ENCODE measurements at places on chromosomes 16 and 17.

GRCh38 chr16:68300734-68301459 is 9.8 kb downstream of the SLC7A6OS start:
- DNase-seq, result no peak

DNA sequence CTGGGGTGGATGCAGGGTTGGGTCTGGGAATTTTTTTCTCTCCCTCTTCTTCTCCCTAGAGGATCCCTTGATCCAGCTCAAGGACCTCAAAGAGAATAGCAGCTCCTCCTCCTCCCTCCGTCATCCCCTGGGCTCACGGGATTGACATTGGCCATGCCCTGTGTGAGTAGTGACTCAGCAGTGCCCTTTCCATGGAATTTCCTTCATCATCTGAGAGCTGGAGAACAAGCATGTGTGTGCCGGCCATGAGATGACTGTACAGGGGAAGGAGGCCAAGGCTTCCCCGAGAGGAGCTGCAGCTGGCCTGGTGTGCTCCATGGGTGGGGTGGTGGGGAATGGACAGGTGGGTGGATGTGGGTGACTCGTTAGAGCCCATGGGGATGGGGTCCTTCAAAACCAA is 8.9 kb upstream of the WSCD1 start:
- no peak for DNase-seq

DNA sequence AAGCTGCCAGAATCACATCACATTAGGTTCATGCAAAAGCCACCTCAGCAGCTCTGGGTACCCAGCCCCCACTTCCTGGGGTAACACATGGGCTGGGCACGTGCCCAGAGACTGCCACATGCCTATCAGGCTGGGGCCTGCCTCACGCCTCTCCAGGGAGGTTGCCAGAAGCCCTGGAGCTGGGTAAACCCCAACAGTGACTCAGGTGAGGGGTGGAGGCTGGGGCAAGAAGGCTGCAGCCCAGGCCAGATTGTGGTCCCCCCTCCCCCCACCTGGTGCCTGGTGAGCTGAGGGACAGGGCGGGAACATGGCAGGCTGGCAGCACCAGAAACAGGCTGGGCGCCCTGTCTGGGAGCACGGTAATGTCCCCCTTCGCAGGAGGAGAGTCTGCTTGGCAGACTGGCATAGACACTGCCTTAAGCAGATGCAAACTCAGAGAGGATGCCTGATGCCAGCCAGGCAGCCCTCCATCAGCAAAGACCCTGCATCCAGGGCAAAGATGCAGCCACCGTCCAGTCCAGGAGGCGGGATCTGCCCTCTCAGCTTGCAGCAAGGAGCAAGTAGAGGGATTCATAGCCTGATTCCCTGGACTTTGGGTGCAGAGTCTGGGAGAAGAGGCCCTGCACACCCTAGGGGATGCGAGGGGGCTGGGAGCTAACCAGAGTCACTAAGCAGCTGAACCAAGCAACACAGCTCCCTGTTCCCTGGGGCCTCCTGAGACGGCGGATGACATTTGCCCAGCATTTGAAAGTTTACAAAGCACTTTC is 28.8 kb downstream of the NGFR start:
- no peak for DNase-seq

GRCh38 chr16:2339521-2340484 is 725 bp downstream of the ABCA3 start:
- DNase-seq, result no peak

DNA sequence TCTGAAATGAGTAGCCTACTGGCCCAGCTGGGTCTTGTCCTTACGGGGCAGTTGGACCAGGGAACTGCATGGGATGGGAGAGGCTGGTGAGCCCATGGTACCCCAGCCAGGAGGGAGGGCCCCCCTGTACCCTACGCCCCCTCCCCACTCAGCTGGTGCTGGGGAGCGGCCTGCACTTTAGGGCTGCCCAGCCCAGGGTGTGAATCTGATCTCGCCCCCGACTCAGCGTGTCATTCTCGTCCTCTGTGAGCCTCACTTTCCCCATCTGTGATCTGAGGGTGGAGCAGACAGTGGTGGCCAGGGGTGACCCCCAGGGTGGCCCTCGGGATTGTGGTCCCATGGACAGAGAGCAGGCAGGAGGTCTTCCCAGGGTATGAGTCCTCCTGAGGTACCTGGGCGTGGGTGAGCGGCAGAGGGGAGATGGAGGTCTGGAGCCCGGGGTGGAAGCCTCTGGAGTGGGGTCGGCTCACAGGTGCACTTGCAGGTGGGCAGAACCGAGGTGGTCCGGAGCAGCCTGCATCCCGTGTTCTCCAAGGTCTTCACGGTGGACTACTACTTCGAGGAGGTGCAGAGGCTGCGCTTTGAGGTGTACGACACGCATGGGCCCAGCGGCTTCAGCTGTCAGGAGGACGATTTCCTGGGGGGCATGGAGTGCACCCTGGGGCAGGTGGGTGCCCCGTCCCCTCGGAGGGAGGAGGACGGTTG is 1.6 kb downstream of the CPNE7 start:
- no peak for DNase-seq

DNA sequence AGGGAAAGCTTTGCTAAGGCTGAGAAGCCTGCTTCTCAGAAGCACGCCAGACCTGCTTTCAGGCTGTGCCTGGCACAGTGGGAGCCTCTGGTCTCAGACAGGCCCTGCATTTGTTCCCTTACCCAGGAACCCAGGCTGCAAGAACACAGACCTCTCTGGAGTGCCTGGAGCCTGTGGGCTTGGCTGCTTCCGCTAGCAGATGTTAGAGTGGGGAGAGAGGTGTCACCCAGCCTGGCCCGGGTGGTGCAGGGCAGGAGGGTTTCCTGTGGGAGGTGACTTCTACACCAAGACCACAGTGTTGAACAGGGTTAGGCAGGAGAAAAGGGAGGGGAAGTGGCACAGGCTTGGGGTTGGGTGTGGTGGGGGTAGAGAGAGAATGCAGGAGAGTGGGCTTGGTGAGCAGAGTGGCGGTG is 35.8 kb upstream of the ADGRG1 start:
- no peak for DNase-seq

- no peak for DNase-seq
These were observed 1.1 kb upstream of the SLC43A2 start for GRCh38 chr17:1629504-1630310.

GRCh38 chr17:15462976-15463772 is 4.2 kb downstream of the CDRT4 start:
- DNase-seq, result no peak

- DNase-seq, result no peak
These were observed 140.9 kb downstream of the PMP22 start for GRCh38 chr17:15124264-15124595.

DNA sequence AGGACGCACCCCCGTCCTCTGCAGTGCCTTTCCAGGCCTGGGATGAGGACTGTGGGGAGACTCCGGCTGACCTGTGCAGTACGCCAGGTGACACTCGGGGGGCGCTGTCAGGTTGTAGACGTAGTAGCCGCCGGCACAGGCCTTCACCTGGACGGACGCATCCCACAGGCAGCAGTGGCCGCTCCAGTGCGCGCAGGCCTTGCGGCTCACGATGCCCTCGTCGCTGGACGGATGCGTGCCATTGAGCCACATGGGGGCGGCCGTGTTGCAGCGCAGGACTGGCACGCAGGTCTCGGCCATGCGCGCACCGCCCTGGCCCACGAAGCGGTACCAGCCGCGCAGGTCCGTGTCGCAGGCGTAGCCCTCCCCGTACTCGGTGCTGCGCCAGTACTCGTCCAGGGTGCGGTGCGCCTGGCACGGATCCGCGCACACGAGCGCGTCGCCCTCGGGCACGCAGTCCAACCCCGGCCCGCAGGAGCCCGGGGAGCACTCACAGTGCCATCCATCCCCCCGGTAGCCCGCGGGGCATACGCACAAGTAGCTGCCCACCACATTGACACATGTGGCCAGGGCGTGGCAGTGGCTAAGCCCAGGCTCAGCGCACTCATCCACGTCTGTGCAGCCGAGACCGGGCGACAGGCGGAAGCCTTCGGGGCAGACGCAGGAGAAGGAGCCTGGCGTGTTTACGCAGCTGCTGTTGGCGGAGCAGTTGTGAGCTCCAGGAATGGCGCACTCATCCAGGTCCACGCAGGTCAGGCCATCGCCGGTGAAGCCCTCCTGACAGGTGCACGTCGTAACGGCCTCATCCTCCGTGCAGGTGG is 3.9 kb downstream of the UMOD start:
- no peak for DNase-seq

- no peak for DNase-seq
These were observed 39.0 kb downstream of the NLK start for GRCh38 chr17:28081467-28081866.

DNA sequence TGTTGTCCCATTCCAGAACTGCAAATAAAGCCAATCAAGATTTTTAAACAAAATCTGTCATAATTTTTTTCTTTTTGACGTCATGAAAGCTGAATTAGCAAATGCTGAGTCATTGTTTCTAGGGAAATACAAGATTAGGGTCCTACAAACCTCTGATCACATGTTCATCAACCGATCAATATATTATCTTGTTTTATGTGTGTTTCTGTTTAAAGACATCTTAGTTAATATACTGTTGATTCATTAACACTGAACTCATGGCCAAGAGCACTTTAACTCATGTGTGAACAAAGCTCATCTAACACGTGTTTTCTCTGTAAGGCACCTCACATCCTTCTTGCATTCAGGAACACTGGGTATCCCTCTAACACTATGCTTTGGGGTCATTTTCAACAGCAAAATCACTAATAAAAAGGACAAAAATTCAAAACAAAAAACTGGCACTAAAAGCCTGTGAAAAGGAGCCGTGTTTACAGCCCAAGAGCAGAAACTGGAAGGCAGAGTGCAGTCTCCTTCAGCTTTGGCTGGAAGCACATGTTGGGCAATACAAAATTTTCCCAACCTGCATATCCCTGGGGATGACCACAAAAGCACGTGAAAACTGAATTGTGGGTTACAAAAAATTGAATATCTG is 102.5 kb downstream of the PARN start:
- DNase-seq, result no peak

DNA sequence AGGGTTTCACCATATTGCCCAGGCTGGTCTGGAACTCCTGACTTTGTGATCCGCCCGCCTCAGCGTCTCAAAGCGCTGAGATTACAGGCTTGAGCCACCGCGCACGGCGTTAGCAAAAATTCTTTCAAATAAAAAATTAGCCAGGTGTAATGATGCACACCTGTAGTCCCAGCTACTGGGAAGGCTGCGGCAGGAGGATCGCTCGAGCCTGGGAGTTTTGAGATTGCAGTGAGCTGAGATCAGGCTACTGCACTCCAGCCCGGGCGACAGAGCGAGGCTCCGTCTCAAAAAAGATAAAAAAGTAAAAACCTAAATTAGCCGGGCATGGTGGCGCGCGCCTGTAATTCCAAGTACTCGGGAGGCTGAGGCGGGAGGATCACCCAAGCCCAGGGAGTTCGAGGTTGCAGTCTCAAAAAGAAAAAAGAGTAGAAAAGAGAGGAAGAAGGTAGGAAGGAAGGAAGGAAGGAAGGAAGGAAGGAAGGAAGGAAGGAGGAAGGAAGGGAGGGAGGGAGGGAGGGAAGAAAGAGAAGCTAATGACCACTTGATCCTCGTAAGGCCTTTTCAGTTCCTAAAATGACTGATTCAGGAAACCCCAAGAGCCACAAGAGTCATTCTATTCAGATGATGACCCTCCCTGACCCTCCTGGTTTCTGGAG is 59.2 kb downstream of the SRL start:
- no peak for DNase-seq

GRCh38 chr17:39631403-39631802 is 4.7 kb downstream of the PPP1R1B start:
- DNase-seq, result no peak

DNA sequence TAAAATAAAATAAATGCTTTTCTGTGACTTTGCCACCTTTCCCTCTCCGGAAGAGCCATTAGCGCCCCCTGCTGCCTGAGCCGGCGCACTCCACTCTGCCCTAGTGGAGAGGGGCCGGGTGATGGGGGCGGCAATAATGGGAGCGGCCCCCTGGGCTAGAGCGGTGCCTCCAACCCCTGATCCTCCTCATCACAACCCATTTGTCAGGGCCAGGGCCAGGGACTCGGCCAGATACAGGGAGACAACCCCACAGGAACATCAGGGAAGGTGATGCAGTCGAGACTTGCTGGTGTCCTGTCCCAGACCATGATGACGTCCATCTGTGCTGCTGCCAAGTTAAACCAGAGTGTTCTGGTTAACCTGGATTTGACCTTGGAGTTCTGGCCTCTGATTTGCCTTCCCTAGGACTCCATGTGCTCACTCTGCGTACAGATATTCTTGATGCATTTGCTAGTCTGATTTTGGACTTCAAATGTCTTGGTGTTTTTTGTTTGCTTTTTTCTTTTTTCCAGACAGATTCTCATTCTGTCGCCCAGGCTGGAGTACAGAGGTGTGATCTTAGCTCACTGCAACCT is 46.1 kb upstream of the BPTF start:
- DNase-seq, result no peak

GRCh38 chr17:9802294-9802693 is 10.9 kb upstream of the DHRS7C start:
- no peak for DNase-seq

DNA sequence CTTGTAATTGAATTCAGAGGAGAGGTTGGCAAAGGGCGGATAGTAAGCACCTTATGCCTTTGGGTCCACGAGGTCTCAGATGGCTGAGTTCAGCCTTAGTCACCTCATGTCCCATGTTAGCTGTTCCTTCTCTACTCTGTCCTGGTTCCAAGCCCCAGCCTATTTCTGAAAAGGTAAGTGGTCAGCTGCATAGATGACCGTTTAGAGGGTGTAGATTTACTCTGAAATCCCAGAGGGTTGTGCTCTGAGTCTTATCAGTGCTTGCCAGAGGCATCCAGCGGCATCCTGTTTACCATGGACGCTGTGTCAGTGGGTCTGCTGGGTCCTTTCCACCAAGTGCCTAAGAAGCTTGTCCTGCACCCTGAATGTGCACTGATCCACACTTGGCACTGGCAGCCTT is 1.9 kb downstream of the ZNF778 start:
- no peak for DNase-seq

GRCh38 chr16:12869698-12870427 is 31.5 kb upstream of the SHISA9 start:
- no peak for DNase-seq
